ENCODE measurements at places on chromosomes 13 and 19. TPM values are rescaled to one million over a fixed set of nuclear protein-coding genes. Genes with fewer than 3 reads are reported as not detected.

GRCh38 chr19:11018763-11019162, 57.9 kb downstream of the SMARCA4 start:
- no peak for DNase-seq

DNA sequence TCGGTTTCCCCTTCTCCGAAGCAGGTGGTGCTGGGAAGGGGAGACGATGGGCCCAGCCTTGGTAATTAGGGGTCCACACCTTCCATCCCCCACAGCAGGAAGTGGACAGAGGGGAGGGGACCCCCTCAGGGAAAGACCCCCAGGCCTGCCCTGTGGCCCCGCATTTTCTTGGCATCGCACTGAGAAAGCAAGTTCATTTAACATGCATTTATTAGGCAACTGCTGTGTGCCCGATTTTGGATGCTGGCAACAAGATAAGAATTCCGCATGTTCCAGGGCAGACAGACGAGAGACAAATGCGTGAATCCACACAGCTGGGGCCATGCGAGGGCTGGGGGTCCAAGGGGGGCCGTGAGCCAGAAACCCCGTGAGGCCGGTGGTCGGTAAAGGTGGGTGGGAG, 28.4 kb downstream of the ARID3A start:
- DNase-seq, result no peak

DNA sequence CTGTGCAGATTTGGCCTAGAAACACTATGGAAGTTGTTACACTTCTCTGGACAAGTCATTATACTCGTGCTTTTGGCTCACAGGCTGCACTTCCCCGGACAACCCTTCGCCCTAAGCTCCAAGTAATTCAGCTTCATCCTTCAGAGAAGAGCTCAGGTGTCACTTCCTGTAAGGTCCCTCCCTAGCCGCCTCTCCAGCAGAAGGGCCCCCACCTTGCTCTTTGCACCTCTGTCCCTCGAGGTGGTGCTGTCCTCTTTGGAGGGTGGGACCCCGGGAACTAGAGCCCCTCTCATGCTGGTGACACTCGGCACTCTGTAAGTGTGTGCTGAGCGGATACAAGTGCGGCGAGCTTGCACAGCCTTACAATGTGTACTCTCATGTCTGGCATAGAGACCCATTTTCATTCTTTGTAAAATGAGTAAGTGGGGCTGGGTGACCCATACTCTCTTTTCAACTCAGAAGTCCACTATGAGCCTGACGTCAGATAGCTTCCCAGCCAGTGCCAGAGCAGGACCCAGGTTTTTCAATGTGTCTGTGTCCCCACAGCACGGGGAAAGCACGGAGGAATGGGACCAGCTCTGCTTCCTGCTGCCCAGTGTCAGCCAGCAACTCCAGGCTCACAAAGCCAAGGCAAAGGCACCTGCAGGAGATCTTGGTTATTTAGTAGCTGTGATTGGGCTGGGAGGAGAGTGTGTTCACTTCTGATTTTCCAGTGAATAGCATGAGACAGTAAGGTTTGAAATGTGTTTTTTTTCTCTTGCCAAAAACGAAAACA, 26.9 kb downstream of the CHAMP1 start:
- DNase-seq, result no peak

- DNase-seq, result no peak
Measured at GRCh38 chr13:30216111-30216510, 91.2 kb downstream of the KATNAL1 start.

DNA sequence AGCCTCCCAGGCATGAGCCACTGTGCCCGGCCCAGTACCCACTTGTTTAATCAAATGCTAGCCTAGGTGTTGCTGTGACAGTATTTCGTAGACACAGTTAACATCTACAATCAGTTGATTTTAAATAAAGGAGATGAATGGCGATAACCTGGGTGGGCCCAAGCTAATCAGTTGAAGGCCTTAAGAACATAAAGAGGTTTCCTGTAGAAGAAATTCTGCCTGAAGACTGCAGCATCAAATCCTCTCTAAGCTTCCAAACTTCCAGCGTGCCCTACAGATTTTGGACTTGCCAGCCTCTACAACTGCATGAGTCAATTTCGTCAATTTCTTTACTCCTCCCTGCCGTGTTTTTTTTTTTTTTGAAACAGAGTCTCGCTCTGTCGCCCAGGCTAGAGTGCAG, 13.2 kb upstream of the SULT2A1 start:
- no peak for DNase-seq

DNA sequence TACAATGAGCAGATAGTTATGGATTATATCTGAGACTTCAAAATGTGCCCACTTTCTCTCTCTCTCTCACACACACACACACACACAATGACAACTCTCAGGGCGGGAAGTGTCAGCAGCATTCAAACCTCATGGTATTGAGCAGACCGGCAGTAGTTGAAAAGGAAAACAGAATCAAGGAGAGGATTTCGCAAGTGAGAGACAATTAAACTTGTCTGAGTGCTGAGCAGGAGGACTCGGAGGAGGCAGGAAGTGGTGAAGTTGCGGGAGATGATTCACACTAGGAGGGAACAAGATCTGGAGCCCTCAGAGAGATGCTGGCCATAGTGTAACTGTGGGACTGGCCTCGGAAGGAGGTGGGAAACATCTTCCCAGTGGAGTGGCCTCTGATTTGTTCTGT, 353.1 kb downstream of the EFNB2 start:
- DNase-seq, result no peak

GRCh38 chr13:79779761-79780160, 298.8 kb downstream of the NDFIP2 start:
- DNase-seq, result no peak

- no peak for DNase-seq
Measured at GRCh38 chr13:44930963-44931623, 58.2 kb downstream of the NUFIP1 start.

DNA sequence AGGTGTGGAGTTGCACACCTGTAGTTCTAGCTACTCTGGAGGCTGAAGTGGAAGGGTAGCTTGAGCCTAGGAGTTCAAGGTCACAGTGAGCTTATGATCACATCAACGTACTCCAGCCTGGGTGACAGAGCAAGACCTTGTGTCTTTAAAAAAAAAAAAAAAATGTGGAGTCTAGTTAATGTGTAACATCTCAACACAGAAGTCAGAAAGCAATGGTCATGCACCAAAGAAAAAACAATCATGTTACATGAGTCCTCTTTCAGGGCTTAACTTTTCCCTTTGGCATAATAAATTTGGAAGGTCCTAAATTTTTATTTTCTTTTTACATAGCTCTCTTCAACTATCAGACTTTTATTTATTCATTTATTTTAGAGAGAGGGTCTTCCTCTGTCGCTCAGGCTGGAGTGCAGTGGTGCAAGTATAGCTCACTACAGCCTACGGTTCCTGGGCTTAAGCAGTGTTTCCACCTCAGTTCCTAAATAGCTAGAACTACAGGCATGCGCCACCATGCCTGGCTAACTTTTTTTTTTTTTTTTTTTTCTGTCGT, 22.3 kb downstream of the SETDB2 start:
- DNase-seq, result no peak

GRCh38 chr13:33303855-33304597, 18.5 kb upstream of the STARD13 start:
- no peak for DNase-seq

DNA sequence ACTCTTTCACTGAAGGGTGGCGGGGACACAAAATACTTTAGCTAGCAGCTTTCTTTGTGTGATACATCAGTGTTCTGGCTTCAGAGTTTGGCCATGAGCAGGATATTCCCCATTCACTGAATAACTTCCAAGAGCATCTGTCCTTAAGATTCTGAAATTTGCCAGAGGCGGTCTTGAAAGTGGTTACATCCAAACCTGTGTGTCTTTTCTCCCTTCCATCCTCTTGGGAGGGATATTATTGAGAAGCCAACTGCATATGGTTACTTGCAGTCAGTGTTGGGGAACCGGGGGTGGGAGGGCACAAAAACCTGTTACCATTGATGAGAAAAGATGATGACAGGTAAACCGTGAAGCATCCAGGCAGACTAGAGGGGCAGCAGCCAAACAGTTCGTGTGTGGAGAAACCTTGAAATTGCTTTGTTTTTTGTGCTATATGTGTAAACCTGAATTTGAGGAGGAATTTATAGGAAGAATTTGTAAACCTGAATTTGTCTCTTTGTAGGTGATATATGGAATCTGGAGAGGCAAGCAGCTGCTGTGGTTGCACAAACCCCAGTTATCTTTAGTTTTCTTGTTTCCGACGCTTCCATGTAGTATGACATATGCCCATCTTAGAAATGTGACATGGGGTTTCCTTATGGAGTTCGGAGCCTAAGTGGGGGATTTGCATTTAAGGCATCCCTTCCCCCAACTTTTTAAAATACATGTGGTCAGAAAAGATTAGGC, 104.8 kb downstream of the WDFY2 start:
- peak; percentile 37 for DNase-seq

GRCh38 chr13:23876265-23876664, 12.9 kb downstream of the MIPEP start:
- DNase-seq, result no peak

GRCh38 chr13:42626176-42626860, 52.4 kb downstream of the TNFSF11 start:
- peak; percentile 69 for DNase-seq

GRCh38 chr13:36862722-36863121, 43.7 kb downstream of the RFXAP start:
- DNase-seq, result no peak

DNA sequence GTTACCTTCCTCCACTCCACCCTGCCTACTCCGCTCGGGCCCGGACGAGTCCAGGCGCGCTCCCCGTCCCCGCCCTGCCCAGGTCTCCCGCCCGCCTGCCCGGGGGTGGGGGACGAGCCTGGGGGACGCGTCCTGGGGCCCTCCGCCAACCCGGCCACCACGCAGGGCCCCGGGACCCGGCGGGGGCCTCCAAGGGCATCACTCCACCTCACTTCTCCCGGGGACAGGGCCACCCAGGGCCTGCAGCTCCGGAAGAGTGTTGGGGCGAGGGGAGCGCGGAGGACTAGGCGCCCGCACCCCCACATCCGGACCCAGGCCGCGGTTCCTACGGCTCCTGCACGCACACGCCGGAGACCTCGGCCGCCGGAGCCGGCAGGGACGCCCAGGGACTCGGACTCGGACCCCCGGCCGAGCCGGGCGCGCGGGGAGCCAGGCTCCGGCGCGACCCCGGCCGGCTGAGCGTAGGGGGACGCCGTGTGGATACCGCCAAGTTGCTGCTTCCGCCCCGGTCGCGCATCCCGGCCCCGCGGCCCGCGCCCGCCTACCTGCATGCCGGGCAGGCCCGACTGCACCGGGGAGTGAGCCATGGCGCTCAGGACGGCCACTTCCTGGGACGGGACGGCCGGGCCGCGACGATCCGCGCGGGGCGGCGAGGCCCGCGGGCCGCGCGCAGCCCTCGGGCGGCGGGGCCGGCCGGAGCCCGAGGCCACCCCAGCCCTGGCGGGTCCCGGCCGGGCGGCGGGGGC, 534 bp downstream of the STK24 start:
- DNase-seq, result peak; percentile 63

DNA sequence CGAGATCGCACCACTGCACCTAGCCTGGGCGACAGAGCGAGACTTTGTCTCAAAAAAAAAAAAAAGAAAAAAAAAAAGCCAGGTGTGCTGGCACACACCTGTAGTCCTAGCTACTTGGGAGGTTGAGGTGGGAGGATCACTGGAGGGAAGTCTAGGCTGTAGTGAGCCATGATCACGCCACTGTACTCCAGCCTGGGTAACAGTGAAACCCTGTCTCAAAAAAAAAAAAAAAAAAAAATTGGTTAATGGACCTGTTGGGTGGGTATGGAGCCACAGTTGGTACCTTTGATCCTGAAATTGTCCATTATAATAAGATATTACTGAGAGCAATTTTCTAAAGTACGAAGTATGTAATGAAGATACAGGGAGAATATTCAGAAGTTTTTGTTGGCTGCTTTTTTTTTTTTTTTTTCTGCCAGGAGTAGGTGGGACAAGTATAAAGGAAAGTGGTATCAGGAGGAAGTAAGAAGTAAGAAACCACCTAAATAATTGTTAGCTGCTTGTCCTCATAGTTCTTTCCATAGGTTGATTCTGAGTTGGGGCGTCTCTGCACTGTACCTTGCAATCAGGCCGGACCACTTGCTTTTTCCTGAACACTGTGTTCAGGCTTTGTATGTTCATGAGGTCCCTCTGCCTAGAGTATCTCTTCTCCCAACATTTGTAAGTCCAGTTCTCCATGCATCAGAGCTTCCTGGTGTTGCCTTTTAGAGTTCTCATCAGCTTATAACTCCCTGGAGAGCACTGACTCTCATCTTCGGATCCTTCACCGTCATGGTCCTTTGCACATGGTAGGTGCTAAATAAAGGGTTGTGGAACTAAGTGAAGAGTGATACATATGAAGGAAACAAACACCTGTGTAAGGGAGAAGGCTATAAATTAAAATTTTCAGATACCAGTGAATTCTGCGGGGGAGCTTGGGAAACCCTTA, 31.7 kb downstream of the ARHGAP35 start:
- DNase-seq, result no peak

DNA sequence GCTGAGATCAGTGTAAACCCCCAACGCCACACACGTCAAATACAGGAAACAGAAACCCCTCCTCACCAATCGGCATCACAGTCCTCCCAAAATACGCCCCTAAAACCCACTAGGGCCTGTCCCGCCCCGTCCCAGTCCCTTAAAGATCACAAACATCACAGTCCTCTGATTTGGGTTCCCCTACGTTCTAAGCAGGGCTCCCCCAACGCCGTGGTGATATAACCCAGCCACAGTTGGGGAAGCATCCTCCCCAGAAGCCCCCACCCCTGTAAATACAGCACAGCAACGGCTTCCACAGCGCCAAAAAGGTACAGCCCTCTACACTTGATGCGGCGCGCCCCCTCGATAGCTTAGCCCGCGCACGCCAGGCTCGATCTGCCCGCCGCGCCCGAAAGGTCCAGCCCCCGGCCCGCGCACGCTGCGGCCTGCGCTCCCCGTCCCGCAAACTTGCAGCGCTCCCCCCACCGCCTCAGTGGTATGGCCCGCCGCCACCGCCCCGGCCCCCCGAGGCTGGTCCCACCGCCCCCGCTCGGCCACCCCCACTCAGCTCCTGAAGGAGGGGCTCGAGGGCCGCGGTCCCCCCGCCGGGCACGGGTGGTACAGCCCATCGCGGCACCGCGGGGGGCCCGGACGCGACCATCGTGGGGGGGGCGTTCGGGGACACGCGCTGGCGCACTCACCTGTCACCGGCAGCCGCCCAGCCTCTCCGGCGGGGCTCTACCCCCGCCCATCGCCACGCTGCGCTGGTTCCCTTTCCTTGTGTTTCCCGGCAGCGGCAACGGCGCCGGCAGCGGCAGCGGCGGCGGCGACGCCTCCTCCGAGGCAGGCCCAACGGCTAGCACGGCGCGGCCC, at the start of gene AKT2:
Gene AKT2, minus strand, starts transcription at position 845 of the 852 bp plus-strand sequence. CDS start 20,078 bp downstream, outside the sequence.
- peak; percentile 53 for DNase-seq

The CATSPERD gene
- not detected for polyA plus RNA-seq

The ATP7B gene
- polyA plus RNA-seq, result 7.3 TPM

The SELENOV gene
- not detected for polyA plus RNA-seq

The TNFSF13B gene
- 3.2 TPM for polyA plus RNA-seq

The RNF113B gene
- polyA plus RNA-seq, result not detected

The ERICH6B gene
- polyA plus RNA-seq, result 1.3 TPM

The MYO9B gene
- polyA plus RNA-seq, result 40.1 TPM

The ZNF607 gene
- 4.8 TPM for polyA plus RNA-seq

The PODNL1 gene
- polyA plus RNA-seq, result 0.57 TPM

The EGLN2 gene
- polyA plus RNA-seq, result 46.1 TPM
